ENCODE measurements at places on chromosomes 5 and 9. TPM values are rescaled to one million over a fixed set of nuclear protein-coding genes. Genes with fewer than 3 reads are reported as not detected.
A peak's percentile ranks its signal among the peaks of the same experiment; 100 is the strongest.

DNA sequence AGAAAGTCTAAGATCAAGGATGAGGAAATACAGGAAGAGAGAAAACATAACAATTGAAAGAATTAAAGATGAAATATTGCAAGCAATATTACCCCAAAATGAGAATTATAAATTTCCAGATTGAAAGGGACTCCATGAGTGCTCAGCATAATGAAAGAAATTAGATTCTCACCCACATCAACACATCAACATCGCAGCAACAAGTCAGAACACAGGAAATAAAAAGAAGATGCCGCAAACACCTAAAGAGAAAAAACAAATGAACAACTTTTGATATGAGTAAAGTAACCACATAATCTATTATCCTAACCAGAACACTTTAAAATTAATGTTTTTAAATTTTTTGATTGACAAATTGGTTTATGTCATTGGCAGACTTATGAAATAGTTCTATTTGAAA, 318.3 kb upstream of the PTGER4 start:
- no peak for DNase-seq

GRCh38 chr5:65072850-65073249, 304.1 kb downstream of the CWC27 start:
- no peak for DNase-seq

DNA sequence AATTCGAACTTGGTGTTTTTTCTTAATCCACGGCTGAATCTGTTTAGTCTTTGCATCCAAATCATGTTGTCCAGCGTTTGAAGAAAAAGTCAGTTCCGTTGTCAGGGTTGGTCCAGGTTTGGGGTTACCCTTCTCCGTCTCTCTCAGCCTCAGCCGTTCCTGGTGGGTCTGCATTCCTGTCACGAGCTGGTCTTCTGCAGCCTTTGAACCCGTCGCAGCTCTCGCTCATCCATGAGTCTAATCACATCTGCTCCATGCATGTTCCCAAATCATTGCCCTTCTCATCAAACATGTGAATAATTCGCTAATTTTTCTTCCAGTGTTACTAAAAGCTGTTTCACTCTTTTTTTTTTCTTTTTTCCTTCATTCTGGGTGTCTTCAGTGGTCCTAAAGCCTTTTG, 39.0 kb upstream of the EXOC3 start:
- no peak for DNase-seq

DNA sequence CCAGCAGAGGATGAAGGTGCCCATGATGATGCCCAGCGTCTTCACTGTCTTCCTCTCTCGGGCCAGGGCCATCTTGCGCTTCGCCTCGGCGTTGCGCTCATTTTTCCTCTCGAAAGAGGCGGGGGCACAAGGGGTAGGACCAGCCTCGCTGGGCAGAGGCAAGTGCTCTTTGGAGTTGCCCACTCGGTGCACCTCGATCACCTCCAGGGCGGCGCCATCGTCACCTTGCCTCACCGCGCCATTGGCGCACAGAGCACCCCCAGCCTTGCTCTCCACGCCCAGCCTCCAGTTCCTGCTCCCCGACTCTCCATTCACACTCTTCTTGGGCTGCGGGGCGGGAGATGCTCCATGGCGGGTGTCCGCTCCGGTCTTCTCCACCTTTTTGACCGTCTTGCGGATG, 1.6 kb downstream of the HTR1A start:
- DNase-seq: no peak

DNA sequence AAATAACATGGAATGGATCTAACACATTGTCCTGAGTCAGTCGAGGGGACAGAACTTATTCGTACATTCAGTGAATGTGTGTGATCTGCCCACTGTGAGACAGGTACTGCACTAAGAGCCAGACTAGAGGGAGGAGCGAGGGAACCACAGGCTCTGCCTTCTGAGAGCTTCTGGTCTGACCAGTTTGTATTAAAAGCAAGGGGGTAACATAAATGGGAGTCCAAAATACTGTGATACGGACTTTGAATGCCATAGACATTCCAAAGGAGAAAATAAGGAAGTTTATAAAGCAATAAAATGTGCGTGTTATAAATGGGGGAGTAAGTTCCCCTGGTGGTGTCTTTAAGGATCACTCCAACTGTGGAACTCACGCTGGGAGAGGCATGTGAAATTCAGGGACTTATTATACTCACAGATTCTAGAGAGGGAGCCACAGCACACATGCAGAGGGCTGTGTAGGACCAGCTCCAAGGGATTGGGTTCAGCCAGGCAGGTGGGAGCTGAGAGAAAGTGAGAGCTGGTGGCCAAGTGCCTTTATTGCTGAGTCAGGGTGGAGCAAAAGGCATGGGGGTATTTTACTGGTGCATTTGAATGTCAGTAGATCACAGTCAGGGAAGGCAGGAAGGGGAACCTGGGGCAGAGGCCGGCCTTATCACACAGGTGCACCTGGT, 186.5 kb upstream of the WWC1 start:
- no peak for DNase-seq

DNA sequence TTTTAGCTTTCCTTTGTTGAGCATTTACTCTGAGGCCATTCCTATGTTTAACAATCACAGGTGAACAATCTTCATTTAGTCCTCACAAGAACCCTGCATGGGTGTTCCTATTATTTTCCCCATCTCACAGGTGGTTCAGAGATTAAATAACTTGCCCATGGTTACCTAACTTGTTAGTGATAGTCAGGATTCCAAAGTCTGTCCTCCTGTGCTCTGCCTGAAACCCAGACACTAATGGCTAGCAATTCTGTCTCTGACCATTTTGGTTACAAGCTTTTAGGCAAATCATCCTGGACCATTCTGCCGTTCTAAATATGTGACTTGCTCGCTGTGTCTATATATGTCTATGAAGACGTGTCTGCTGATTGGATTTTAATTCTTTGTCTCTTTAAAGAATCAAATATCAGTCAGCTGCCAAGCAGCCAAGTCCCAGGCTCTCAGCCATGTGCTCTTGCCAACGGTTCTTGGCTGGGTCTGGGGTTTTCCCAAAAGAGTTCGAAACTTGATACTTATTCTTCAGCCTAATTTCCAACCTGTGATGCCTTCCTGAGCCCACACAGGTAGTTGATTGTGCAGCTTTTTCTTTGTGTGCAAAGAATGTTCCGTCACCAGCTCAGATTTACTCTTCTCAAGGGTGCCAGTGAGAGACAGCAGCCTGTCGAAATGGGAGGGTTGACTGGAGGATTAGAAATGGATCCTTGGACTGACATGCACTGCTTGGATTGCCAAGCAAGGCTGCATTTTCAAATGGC, 121.7 kb downstream of the NREP start:
- no peak for DNase-seq

DNA sequence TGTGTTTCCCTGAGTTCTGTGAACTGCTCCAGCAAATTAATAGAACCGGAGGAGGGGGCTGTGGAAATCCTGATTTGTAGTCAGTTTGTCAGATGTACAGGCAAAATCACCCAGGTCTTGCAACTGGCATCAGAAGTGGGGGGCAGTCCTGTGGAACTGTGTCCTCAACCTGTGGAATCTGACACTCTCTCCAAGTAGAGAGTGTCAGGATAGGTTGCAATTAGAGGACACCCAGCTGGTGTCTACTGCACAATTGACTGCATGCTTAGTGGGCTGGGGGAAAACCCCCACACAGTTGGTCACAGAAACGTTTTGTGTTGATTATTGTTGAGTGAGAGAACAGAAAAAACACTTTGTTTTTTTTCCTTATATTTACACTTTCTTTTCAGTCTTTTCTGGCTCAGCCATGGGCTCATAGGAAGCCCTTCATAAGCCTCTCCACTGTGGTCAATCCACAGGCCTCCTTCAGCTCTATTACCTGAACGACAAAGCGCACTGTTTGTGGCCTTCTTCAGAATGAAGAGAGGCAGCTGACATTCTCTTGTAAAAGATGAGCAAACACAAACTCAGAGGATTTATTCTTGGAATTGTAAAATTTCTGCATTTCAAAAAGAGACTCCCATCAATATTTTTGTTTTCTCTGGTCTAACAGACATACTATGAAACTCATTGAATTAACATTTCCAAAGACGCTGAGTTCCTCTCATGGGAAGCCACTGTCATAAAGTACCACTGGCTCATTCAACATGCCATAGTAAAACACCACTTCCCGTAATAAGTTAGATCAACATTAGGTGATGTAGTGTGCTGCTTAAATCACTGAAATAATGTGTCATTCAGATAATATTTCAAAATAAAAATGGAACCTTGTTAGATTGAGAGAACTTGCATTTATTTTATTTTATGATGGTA, 348.9 kb upstream of the RFX3 start:
- no peak for DNase-seq

DNA sequence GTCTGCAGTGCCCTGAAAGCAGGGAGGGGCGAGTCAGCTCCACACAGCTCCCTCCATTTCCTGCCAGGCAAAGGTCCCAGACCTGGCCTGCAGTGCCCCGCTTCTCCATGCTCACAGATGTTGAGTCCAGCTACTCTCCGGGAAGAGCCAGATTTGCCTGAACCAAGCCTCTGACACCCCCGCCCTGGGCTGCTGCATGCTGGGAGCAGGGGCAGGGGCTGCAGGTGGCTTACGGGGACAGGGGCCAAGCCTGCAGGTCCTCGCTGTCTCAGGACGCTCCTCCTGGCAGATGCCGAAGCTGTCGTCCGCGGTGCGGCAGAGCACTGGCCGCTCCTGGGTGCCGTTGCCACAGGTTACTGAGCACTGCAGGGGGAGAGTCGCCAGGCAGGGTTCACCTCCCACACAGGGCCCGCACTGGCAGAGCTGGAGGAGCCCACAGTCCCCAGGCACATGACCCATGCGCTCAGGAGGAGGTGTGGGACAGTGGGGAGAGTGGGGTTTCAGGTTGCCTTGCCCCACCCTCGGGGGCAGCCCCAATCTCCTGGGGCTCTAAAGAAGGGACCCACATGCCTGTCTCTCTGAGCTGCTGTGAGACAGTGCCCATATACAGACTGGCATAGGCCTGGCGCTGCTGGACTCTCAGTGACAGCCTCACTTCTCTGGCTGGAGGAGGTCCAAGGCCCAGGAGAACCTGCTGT, 62.4 kb downstream of the ZNF354C start:
- no peak for DNase-seq

DNA sequence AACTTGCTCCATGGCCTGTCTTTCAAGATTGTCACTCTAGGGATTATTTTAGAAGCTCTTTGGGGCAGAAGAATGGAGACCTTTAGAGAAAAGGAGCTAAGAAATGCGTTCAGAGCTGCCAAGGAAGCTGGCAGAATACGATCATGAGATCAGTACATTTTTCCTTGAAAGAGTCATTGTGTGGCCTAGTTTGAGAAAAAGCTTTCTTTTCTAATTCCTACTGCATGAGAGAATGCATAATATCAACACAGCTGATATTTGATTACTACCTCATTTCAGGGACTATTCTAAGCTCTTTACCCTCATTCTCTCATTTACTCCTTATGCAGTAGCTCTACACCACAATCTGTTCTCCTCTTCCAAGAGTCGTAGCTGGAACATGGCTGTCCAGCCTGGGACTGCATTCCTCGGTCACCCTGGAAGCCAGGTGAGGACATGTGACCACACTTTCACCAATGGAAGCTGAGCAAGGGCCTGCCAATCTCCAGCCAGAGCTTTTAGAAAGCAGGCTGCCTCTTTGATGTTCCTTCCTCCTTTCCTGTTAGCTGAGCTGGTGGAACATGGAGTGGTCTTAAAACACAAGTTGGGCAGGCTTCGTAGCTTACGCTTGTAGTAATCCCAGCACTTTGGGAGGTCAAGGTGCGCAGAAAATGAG, 99.3 kb upstream of the LHFPL2 start:
- no peak for DNase-seq

- DNase-seq: no peak
Observed at GRCh38 chr9:96015876-96016686, 140.6 kb downstream of the ERCC6L2 start.

DNA sequence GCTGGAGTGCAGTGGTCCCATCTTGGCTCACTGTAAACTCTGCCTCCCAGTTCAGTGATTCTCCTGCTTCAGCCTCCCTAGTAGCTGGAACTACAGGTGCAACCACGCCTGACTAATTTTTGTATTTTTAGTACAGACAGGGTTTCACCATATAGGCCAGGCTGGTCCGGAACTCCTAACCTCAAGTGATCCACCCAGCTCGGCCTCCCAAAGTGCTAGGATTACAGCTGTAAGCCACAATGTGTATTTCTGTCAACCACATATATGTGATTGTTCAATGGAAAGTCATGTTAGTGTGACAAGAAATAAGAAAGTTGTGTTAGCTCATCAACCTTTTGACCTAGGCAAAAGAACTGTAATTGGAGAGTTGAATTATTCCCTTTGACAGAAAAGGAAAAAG, 677.1 kb upstream of the CHD1 start:
- no peak for DNase-seq

- no peak for DNase-seq
Observed at GRCh38 chr5:76290321-76290757, 112.7 kb upstream of the IQGAP2 start.

GRCh38 chr5:13659391-13659790, 285.1 kb downstream of the DNAH5 start:
- no peak for DNase-seq

GRCh38 chr5:135739383-135739981, 95.0 kb upstream of the SLC25A48 start:
- no peak for DNase-seq

DNA sequence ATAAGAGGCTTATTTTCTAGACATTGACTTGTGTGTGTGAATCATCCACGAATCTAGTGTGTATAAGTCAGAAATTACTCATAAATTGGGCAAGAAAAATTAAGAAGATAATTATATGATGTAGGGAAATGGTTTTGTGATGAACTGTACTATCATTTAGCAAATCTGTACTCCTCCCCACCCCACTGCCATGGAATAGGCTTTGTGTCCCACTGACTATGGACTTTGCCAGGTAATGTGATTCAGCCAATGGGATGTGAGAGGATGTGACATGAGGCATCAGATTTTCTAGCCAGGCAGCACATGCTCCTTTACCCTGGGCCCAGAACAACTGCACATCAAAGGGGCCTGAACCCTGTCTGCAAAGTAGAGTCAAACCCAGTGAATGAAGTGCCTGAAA, 406.6 kb downstream of the CTNND2 start:
- no peak for DNase-seq

GRCh38 chr5:1724822-1725602, 74.6 kb downstream of the MRPL36 start:
- DNase-seq: peak; percentile 10

Gene HNRNPK
- 381 TPM for total RNA-seq

Gene GAS1
- total RNA-seq: 11.5 TPM

Gene ERCC6L2
- total RNA-seq: 36.6 TPM

Gene GABRP
- total RNA-seq: 44.3 TPM

Gene TBC1D2
- 16.7 TPM for total RNA-seq

Gene TNFSF8
- 2.8 TPM for total RNA-seq

Gene SHISAL2B
- not detected for total RNA-seq
